ENCODE measurements at places on chromosomes 2 and 18.

- no peak for DNase-seq
These were observed 286.9 kb upstream of the NXPH2 start for GRCh38 chr2:139067072-139067471.

DNA sequence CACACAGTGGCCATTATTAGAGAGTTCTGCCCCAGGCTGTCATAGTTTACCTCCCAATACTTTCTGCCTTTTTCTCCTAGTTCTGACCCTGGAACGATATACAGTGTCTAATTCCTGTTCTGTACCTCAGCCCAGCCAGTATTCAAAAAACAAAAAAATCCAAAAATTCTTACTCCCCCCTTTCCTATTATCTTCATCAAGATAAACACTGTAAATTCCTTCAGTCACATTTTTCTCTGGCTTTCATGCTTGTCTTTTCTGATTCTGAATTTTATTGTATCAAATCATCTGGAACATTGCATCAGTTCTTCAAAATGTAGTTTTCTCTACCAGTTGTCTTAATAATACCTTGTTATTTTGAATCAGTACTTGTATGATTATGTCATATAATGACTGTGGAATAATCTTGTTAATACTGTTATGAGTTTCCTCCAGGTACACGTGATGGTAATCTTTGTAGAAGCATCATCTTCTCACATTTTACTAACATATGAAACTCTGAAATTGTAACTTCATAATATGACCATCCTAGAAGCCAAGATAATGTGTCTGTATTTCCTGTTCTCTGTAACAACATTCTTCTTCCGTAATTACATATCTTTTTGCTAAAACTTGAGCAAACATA, 79.0 kb upstream of the NOSTRIN start:
- DNase-seq, result no peak

DNA sequence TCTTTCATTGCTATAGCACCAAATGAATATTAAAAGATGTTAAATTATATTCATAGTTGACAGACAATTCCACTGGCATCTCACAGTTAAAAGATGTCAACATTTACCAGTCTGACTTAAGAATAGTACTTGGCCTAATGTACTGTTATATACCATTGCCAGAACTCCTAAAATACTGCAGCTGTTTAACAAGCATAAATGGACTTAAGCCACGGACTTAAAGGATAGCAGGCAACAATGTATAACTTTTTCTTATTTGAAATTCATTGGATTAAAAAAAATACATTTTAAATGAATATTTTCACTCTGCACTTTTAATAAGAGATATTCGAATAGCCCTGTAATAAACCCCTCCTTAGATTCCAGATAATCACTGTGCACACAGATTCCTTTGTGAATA, 3.8 kb downstream of the TCF4 start:
- DNase-seq, result no peak

DNA sequence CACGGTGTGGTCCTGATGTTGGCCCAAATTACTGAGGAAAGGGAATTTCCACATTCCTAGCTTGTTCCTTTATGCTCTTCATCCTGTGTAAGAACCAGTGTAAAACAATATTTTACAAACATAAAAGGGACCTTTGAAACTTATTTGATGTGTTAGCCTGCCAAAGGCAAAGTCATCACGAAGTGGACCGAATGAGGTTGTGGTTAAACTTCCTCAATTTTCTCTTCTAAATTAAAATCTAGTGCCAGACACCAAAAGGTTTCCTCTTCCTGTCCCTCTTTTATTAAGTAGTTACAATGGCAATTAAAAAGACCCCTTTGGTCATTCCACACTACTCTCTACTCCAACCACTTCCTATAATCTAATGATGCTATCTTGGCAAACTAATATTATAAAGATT, 279.8 kb downstream of the AFF3 start:
- no peak for DNase-seq

GRCh38 chr2:236045251-236046235, 122.6 kb downstream of the GBX2 start:
- no peak for DNase-seq
